ENCODE measurements at places on chromosomes 16 and 17. TPM values are rescaled to one million over a fixed set of nuclear protein-coding genes. Genes with fewer than 3 reads are reported as not detected.

DNA sequence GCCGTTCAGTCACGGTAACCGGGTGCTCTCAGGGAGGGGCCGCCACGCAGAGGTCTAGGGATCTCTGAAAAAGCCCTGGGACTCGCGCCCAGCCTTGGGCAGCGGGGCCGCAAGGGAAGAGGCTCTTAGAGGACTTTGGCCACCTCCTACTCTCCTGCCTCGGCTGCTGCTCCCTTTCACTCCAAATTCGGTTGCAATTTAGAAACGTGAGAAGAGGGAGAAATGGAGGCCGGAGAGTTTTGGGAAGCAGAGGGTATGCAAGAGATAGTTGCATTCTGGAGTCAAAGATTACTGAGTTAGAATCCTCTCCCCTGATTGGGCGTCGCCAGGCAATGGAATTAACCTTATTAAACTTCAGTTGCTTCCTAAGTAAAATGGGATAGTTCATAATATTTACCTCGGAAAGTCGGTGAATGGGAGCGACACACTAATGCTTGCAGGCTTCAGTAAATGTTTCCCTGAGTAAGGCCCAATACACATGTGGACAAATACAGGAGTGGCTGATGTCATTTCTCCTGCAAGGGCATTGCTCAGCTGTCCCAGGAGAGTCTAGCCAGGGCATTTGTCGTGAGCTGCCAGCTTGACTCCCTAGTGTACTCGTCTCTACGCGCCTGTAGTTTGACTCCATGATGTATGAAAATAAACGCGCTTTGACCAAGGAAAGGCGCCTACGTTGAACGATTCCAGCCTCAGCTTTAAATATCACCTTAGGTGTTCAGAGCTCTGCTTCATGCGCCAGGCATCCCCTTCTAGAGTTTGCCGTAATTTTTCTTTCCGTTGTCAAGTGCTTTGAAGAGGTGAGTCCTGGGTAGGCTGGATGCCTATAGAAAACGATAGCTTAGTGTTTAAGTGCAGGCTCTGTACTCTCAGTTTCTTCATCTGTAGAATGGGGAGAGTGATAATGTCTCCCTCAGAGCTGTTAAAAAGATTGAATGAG lies 667 bp downstream of the OGFOD1 start:
- peak; percentile 53 for DNase-seq

- no peak for DNase-seq
These were observed 6.7 kb upstream of the KRT31 start for GRCh38 chr17:41404024-41404671.

HASPIN gene
- total RNA-seq: 0.20 TPM

GRCh38 chr16:26231647-26232046 lies 539.9 kb downstream of the HS3ST4 start:
- DNase-seq: no peak

ZNF469 gene
- 0.35 TPM for total RNA-seq

TP53TG3C gene
- total RNA-seq: not detected

- no peak for DNase-seq
These were observed 81.5 kb downstream of the VPS53 start for GRCh38 chr17:633133-633532.

ENPP7 gene
- total RNA-seq: 0.12 TPM

RND2 gene
- total RNA-seq: 0.57 TPM

PHKG2 gene
- 8.5 TPM for total RNA-seq
